Left lung (tissue), 14 donors: ENCODE measurements at places on chromosomes 16 and 17. TPM values are rescaled to one million over a fixed set of nuclear protein-coding genes. Genes with fewer than 3 reads are reported as not detected.

DNA sequence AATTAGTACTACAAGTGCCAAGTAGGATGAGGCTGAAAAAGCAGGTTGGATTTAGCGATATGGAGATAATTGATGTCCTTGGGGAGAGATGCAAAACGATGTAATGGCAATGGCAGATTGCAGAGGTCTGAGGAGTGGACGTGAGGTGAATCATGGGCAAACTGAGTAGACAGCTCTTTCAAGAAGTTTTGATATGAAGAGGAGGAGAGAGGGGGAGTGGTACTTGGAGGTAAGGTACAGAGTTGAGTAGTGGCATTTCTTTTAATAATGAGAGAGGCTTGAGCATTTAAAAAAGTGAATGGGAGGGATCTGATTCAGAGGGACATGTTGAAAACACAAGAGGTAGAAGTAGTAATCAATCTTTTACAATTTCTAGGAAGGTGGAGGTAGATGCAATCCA, 17.7 kb upstream of the VPS4A start:
- DNase-seq: no peak

DNA sequence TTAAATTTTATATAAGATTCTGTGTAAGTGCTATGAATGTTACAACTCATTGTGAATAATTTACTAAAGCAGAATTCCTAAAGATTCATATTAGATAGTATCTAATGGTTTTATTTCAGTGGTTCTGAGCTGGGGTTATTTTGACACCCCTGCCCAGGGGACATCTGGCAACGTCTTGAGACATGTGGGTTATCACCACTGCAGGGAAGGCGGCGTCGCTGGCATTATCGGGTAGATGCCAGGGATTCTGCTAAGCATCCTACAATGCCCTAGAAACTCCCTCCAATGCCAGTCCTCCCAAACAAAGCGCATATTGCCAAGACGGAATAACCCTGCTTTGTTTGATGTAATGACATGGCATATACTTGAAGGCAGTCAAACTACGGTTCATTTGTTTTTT, 372.3 kb upstream of the ZFHX3 start:
- no peak for DNase-seq

GRCh38 chr16:1729026-1729425, 23.0 kb downstream of the MAPK8IP3 start:
- no peak for DNase-seq

- DNase-seq: no peak
Measured at GRCh38 chr17:56830726-56831368, 2.9 kb downstream of the C17orf67 start.

The KLHL10 gene
- 0.06 TPM for polyA plus RNA-seq
